ENCODE measurements at places on chromosomes 1 and 21.

DNA sequence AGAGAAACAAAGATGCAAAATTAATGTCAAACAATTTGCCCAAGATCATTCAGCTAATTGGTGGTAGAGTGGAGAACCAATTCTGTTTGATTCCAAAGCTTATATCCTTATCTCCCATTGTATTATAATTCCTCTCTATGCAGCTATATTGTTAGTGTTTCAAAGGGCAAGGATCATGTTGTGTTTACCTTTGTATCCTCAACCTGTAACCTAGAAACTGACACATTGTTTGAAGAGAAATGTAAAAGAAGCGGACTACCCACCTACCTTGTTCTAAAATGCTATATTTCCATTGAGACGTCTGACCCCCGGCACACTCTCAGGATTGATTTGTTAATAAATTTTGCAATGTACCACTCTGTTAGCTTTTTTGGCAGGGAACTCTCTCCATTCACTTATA is 9.3 kb downstream of the RAVER2 start:
- DNase-seq: no peak

DNA sequence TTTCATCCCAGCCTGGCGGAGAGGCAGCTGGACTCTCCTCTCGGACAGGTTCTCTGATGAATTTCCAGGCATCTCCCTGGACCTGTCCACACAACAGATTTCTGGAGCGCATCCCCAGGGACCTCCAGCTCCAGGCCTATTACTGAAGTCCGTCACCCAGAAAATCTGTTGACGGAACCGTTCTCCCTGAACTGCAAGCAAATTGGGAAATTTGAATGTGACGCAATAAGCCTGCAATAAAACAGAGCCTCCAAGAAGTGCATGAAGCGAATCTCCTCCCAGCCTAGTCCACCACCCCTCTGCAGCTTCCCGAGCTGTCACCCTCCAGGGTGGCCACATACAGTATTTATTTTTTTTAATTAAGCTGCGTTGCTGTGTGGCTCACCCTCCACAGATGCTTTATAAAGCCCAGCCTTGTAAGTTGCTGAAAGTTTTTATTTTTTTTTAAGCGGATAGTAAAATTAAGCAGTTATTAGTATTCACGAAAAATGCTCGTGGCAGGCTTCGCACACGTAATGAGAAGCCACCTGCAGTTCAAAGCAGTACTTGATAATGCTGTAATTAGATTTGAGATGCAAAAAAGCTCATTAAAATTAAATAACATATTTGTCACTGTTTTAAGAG is 173.3 kb downstream of the CAMTA1 start:
- no peak for DNase-seq

DNA sequence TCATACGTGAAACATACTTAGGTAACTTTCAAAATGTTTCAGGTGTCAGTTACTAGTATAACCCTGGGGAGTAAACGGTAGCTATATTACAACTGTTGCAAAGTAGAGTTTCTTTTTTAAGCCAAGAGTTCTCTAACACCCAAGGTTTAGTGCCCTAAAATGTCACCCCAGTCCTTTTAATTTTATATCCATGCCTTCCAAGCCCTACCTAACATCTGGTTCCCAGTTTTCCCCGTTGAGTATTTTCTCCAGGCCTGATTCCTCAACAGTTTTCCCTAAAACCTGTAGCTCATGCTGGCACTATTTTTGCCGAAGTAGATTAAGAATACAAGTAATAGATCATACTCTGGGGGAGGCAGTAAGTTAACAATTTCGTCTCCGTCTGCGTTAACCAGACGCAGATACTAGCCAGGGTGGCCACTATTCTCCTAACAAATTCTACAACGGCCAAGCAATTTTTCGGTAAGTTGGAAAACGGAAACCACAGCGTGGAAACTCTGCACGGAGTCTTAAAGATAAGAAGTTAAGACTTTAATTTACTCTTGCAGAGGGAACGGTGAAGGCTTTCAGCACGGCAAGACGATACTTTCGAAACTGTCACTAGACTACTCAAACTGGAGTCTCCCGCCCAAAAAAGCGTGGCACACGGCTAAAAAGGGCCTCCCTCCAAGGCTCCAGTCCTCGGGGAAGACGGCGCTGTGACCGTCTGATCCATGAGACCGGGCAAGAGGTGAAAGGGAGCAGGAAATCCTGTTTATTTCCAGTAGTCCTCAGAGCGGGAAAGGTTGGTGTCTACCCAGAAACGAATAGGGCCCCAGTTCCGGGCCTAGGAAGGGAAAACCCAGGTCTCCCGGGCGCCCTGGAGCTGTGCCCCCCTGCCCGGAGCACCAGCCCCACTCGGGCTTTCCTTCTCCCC is 945 bp downstream of the SRSF4 start:
- DNase-seq: no peak

DNA sequence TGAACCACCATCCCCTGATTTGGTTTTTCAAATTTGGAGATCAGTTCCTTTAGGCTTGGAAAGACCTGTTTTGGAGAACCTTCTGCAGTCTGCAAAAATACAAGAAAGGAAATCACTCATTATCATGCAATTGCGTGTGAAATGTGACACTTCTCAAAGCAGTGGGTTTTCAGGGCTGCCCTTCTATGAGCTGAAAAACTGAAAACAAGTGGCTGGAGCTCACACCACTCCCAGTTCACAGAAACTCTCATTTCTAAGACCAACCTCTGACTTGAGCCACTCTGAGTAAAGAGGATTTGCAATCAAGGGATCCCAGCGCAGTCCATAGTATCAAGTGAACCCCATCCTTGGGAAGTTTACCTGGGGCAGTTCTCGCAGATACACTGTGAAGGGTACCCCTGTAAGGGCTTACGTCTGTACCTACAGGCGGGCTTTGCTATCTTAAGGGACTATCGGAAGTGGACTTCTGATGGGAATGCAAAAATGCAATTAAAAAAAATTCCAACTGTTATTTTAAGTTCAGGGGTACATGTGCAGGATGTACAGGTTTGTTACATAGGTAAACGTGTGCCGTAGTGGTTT is 12.8 kb downstream of the SH2D1B start:
- DNase-seq: no peak

DNA sequence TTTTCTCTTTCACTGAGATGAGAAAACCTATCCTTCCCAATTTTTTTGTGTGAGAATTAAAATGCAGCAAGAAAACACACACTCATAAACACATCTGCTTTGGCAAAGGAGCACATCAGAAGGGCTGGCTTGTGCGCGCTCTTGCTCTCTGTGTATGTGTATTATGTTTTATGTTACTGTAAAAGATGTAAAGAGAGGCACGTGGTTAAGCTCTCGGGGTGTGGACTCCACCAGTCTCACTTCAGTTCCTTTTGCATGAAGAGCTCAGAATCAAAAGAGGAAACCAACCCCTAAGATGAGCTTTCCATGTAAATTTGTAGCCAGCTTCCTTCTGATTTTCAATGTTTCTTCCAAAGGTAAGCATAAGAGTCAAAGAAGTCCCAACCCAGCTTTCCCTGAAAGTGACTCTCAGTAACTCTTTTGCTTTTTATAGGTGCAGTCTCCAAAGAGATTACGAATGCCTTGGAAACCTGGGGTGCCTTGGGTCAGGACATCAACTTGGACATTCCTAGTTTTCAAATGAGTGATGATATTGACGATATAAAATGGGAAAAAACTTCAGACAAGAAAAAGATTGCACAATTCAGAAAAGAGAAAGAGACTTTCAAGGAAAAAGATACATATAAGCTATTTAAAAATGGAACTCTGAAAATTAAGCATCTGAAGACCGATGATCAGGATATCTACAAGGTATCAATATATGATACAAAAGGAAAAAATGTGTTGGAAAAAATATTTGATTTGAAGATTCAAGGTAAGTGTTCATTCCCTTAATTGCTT is at the start of gene CD2:
Gene CD2 (plus strand): TSS at position 233 of the 780 bp plus-strand sequence. CDS start 63 bp downstream, at position 296.
- no peak for DNase-seq

- no peak for DNase-seq
Measured at GRCh38 chr1:221712776-221713431, 29.0 kb downstream of the DUSP10 start.

DNA sequence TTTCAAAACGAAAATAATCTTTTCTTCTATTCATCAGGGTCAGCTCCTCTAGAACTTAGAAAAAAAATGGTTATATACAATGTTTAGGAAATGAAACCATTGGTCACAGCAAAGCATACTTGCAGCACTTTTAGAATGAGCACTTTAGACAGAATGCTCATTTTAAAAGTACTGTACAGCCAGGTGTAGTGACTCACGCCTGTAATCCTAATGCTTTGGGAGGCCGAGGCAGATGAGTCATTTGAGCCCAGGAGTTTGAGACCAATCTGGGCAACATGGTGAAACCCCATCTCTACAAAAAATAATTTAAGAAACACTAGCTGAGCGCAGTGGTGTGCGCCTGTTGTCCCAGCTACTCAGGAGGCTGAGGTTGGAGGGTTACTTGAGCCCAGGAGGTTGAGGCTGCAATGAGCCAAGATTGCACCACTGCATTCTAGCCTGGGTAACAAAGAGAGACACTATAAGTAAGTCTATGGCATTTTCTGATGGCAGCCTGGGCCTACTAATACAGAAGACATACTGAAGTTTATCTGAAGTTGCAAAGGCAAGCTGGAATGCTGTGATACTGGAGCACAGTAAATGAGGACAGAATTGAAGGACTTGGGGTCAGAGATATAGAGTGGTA is 48.9 kb upstream of the ZNF326 start:
- DNase-seq: peak; percentile 47

GRCh38 chr1:163628034-163628773 is 306.4 kb downstream of the NUF2 start:
- no peak for DNase-seq

GRCh38 chr1:207750631-207751305 is 1.1 kb upstream of the CD46 start:
- no peak for DNase-seq

DNA sequence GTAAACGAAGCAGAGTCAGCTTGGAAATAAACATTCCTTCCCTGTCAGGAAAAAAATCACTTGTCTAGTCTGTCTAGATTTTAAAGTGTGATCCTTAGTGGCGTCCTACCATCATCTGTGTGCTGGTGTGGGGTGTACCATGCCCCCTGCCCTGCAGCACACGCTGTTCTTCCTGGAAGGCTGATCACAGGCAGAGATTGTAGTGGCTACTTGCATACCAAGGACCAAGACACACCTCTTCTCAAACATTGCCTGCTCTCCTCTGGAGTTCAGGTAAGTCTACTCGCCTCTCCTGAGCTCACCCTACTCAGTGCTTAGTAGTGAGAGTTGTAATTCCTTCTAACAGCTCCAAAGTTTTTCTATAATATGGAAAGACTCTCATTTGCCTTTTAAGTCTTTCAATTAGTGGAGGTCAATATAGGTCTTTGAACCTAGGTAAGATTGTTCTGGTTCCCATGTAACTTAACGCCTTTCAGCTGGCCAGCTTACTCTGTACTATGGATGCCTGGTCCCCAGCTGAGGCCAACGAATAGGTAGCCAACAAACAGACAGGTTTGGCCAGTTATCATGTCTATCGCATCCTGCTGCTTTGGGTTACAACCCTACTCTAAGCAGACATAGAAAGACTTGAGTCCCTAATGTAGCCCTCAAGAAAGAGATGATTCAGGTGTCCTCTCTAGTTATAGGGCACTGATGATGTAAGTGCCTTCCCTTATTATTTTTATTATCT is 55.4 kb downstream of the XCL1 start:
- no peak for DNase-seq

- no peak for DNase-seq
Measured at GRCh38 chr21:45079351-45079750, 5.0 kb downstream of the ADARB1 start.
